Activated CD8-positive, alpha-beta memory T cell treated with anti-CD3 and anti-CD28 coated beads, Interleukin-2, amount 10 ng/mL, durations not matched to agents 7 days and 5 days (primary cell): ENCODE measurements at places on chromosomes 5 and 9.

GRCh38 chr5:168372356-168372946, 81.0 kb downstream of the WWC1 start:
- DNase-seq: no peak

- no peak for DNase-seq
These were observed 352.3 kb downstream of the SLCO4C1 start for GRCh38 chr5:101943784-101944183.

- DNase-seq: no peak
These were observed 25.2 kb downstream of the ANKRA2 start for GRCh38 chr5:73540192-73540591.

- DNase-seq: no peak
These were observed 60.9 kb downstream of the TLE4 start for GRCh38 chr9:79632705-79633104.

DNA sequence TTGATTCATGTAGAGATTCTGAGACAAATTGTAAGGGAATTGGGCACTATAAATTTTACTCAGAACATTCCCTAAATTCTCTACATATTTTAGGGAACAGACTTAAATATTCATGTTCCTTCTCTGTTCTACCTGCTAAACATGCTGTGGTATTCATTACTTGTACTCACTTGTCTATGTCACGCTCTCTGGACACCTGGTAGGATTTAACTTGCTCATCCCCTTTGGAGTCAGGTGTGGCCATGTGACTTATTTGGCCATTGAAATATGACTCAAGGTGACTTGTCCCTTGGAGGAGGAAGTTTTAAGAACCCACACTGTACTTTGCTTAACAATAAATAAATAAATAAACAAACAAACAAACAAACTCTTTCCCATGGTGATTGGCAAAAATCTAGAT, 2258.8 kb upstream of the WWC1 start:
- no peak for DNase-seq

DNA sequence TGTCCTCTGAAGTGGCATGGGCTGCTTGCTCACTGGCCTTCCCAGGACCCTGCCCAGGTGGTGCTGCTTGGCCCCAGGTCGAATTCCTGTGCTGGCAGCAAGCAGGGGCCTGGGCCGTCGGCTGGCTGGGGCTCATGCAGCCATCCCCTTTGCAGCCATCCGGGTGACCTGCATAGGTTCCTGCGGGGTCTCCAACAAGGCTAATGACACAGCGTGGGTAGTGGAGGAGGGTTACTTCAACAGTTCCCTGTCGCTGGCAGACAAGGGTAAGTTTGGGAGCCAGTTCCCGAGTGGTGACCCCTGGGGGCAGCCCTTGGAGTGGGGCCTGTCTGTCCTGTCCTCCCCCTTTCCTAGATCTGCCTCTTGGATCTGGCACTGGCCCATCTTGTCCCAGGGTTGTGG, 6.1 kb upstream of the EHMT1 start:
- no peak for DNase-seq
